Esophagus squamous epithelium (tissue), 5 donors: ENCODE measurements at places on chromosomes 2 and 18.

DNA sequence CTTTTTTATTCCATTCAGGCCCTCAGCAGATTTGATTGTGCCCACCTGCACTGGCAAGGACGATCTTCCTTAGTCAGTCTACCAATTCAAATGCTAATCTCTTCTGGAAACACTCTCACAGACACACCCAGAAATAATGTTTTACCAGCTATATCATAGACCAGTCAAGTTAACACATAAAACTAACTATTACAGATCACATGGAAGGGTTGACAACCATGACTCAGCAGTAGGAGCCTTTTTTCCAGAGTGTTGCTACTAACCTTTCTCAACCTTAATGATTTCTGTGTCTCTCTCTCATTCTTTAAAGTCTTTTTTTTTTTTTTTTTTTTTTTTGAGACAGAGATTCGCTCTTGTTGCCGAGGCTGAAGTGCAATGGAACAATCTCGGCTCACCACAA lies 143.5 kb upstream of the MSH6 start:
- H3K4me3 ChIP-seq: no peak overlapping the region
- no peak for DNase-seq
- H3K36me3 ChIP-seq: no peaks in the 10 kb centered on the region
- H3K27ac ChIP-seq: no peak overlapping the region
- H3K4me1 ChIP-seq: no peaks in the 10 kb centered on the region

GRCh38 chr2:43948370-43948769 lies 47.4 kb downstream of the LRPPRC start:
- no peaks in the 10 kb centered on the region for H3K36me3 ChIP-seq
- no peak overlapping the region for H3K4me3 ChIP-seq
- no peak overlapping the region for H3K27ac ChIP-seq
- H3K27me3 ChIP-seq: no peaks in the 10 kb centered on the region

- no peak overlapping the region for H3K4me3 ChIP-seq
- H3K36me3 ChIP-seq: no peaks in the 10 kb centered on the region
- H3K27ac ChIP-seq: no peak overlapping the region
Measured at GRCh38 chr2:205860181-205860580, 177.9 kb downstream of the NRP2 start.

- H3K27me3 ChIP-seq: no peaks in the 10 kb centered on the region
- peaks cover 5% of the 10 kb centered on the region for H3K4me1 ChIP-seq
- H3K36me3 ChIP-seq: no peaks in the 10 kb centered on the region
- no peak overlapping the region for H3K27ac ChIP-seq
Measured at GRCh38 chr2:170156592-170156991, 21.4 kb upstream of the MYO3B start.

GRCh38 chr2:111022633-111023032 lies 98.1 kb upstream of the BCL2L11 start:
- H3K4me3 ChIP-seq: no peak overlapping the region
- H3K27ac ChIP-seq: no peak overlapping the region
- no peaks in the 10 kb centered on the region for H3K27me3 ChIP-seq
- H3K36me3 ChIP-seq: no peaks in the 10 kb centered on the region

DNA sequence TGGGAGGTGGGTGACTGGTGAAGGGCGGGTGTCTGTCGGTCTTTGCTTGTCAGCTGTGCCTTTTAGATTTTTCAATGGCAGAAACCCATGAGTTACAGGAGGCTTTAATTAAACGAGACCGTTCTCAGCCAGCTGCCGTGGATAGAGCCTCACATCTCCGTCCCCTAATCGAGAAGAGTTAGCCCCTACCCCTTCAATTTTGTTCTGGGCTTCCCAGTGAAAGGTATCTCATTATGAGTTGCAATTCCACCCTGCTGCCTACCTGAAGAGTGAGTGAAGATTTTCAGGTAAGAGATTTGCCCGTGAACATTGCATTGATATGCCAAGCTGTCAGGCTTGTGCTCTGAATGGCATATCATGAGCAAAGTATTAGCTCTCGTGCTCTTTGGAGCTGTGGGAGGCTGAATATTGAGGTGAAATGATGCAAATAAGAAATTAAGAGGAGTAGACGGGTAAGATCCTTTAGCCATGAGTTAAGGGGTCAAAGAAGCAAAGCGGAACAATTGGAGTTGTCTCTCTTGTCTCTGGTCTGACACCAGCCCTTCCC lies 118.7 kb upstream of the MSTN start:
- H3K36me3 ChIP-seq: no peaks in the 10 kb centered on the region
- H3K4me3 ChIP-seq: peak overlapping the region; percentile 76
- DNase-seq: no peak
- peaks cover 6% of the 10 kb centered on the region for H3K4me1 ChIP-seq
- peak overlapping the region; percentile 74 for H3K27ac ChIP-seq
- H3K27me3 ChIP-seq: no peaks in the 10 kb centered on the region

- peak overlapping the region; percentile 93 for H3K27ac ChIP-seq
- H3K4me1 ChIP-seq: peaks cover 18% of the 10 kb centered on the region
- peak overlapping the region; percentile 64 for H3K4me3 ChIP-seq
- no peak for DNase-seq
- H3K27me3 ChIP-seq: no peaks in the 10 kb centered on the region
Measured at GRCh38 chr2:36356990-36357846, 1.6 kb downstream of the CRIM1 start.

DNA sequence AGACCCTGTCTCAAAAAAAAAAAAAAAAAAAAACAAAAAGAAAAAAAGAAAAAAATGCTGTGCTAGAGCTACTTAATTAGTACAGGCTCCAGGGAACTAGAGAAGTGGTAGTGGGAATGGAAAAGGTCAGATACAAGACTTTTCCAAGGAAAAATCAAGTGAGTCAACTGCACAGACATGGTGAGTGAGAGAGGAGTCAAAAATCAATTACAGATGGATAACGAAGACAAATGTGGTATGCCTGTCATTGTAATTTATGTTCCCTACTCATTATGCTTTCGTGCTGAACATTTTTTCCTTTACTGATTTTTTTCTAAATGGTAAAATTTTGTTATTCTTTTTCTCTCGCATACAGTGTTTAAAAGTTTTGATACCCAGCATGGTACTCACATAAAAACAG lies 111.5 kb downstream of the MDH1 start:
- H3K4me3 ChIP-seq: no peak overlapping the region
- no peak overlapping the region for H3K27ac ChIP-seq
- H3K36me3 ChIP-seq: no peaks in the 10 kb centered on the region
- no peak for DNase-seq

DNA sequence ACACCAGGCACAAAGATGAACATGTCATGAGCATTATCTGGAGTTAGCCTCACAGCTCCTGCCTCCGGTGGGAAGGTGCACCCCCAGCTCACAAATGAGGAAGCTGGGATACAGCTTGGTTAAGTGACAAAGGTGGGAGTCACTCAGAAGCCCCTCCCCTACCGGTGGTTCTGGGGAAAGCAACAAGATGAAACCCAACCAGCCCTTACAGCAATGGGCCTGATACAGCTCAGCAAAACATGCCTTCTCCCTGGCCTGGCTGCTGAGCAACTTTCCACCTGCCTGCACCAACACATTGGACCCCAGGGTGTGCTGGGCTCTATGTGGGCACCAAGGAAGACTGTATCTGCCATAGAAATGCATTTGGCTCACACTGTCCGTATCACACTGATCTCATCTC lies 113.2 kb downstream of the GYPC start:
- no peak for DNase-seq
- H3K4me1 ChIP-seq: no peaks in the 10 kb centered on the region
- H3K27me3 ChIP-seq: no peaks in the 10 kb centered on the region
- no peak overlapping the region for H3K27ac ChIP-seq
- H3K36me3 ChIP-seq: no peaks in the 10 kb centered on the region

DNA sequence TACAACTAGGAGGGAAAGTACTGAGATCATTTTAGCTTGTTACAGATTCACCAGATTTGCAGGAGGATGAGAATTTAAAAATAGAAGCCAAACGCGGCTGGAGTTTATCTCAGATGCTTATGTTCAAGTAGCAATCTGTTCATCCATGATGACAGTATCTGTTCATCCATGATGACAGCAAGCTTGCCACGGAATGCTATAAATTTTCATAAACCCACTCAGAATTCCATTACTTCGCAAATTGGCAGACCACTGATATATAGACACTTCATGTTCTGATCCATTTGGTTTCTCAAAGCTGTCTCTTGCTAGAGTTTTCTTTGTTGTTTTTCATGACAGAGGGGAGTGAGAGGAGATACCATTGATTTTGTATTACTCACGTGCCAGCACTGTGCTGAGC lies 84.2 kb downstream of the GAREM1 start:
- peaks cover 8% of the 10 kb centered on the region for H3K36me3 ChIP-seq
- H3K4me3 ChIP-seq: no peak overlapping the region
- no peak for DNase-seq
- H3K4me1 ChIP-seq: peaks cover 58% of the 10 kb centered on the region
- no peaks in the 10 kb centered on the region for H3K27me3 ChIP-seq

DNA sequence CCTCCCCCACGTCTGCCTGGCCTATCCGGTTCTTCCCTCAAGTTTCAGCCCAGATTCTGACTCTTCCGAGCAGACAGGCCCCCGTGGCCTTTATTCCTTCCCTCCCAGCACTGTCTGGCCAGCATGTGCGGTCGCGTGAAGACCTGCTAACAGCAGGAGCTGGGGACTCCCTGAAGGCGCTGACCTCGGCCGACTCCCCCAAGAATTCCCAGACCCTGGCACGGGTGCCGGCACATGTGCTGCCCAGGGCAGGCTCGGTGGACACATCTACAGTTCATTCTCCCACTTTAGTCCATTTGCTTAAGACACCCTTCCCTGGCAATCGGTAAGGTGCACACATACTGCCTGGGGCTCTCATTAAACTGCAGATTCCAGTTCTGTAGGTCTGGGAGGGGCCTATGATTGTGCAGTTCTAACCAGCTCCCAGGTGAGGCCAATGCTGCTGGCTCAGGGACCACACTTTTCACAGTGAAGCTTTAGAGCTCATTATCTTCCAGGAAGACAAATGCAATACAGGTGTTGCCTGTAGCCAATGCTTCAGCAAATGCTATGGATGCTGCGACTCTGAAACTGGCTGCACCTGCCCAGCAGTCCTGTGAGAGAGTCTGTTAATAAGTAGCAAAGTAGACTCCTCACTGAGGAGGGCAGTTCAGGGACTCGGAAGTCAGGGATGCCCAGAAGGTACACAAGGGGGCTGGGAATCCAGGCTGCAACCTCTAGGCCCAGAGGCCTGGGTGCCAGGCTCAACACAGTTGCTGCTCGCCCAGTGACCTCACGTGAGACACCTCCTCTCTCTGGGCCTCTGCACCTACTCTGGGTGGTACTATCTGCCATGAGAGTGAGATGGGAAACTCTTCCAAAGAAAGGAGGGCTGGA lies 45.4 kb upstream of the TAF1B start:
- peaks cover 45% of the 10 kb centered on the region for H3K4me1 ChIP-seq
- H3K27me3 ChIP-seq: no peaks in the 10 kb centered on the region
- H3K27ac ChIP-seq: peak overlapping the region; percentile 97
- DNase-seq: no peak
- H3K4me3 ChIP-seq: no peak overlapping the region

GRCh38 chr2:27591745-27592144 lies 8.9 kb downstream of the ZNF512 start:
- no peak overlapping the region for H3K27ac ChIP-seq
- no peaks in the 10 kb centered on the region for H3K36me3 ChIP-seq
- H3K4me1 ChIP-seq: no peaks in the 10 kb centered on the region
- DNase-seq: no peak
- no peaks in the 10 kb centered on the region for H3K27me3 ChIP-seq
- no peak overlapping the region for H3K4me3 ChIP-seq

- no peaks in the 10 kb centered on the region for H3K27me3 ChIP-seq
- H3K27ac ChIP-seq: no peak overlapping the region
- no peak overlapping the region for H3K4me3 ChIP-seq
- no peaks in the 10 kb centered on the region for H3K36me3 ChIP-seq
Measured at GRCh38 chr2:128363934-128364361, 45.3 kb upstream of the HS6ST1 start.
